ENCODE measurements at places on chromosomes 1 and 21. TPM values are rescaled to one million over a fixed set of nuclear protein-coding genes. Genes with fewer than 3 reads are reported as not detected.

DNA sequence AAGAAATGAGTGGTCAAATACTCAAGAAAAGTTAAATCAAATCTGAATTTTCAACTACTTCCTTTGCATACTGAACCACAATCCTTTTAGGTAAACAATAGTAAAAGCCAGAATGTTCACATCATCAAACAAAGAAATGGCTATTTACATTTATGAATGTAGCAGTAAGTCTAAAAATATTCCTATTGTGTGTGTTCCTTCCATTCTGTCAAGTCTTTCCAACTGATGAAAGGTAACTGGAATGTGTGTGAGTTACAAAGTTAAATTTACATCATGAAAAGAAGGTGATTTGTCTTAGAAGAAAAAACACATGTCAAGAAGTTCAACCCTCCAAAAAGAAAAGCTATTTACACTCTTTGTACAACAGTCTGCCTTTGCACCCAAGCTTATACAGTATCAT, 203.1 kb downstream of the SIPA1L2 start:
- peak; percentile 72 for DNase-seq

DNA sequence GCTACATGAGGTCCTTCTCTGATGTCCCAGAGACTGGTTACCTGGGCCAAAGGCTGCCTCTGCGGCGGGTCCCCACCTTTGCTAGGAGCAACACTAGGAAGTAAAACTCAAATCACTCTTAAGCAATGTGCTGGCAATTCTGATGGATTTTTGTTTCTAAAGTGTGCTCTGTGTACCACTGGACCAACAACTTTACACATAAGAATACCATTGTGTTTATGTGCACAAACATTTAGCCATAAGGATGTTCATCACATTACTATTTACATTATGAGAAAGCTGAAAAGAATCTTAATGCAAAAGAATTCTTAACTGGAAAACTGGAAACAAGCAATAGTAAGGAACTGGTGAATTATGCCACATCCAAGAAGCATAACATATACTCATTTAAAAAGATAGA, 38.6 kb downstream of the SSBP3 start:
- no peak for DNase-seq

MYBPH gene
- not detected for total RNA-seq

GRCh38 chr1:8312235-8313218, 5.4 kb upstream of the SLC45A1 start:
- no peak for DNase-seq

- DNase-seq = no peak
Measured at GRCh38 chr1:89198491-89199072, at the start of gene GBP4. GBP4 (minus strand) TSS chr1:89198942; CDS start chr1:89198834, 108 bp downstream.

All from SJSA1 (cell line).